ENCODE measurements at places on chromosomes 4 and X. TPM values are rescaled to one million over a fixed set of nuclear protein-coding genes. Genes with fewer than 3 reads are reported as not detected.

The CXXC4 gene
- total RNA-seq = 0.36 TPM

The MAGEA8 gene
- total RNA-seq = not detected

The FANCB gene
- 15.9 TPM for total RNA-seq

The APLN gene
- total RNA-seq = 170 TPM

The GIMD1 gene
- not detected for total RNA-seq

The CT45A1 gene
- not detected for total RNA-seq

The TMEM271 gene
- total RNA-seq = not detected
